ENCODE measurements at places on chromosomes 5 and 9.

DNA sequence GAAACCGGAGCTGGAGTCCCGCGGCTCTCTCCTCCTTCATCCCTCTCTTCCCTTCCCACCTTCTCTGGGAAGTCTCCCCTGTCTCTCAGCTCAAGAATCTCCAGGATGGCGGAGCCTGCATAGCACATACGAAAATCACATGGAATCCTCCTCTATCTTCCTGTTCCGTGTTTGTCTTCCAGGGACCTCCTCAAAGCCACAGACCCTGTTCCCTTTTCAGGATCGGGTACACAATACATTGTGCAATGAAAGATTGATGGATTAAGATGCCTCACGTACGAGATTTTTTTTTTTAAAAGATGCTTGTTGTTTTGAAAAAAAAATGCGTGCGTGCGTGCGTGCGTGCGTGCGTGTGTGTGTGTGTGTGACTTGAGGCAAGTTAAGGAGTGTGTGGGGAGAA, 46.6 kb upstream of the OLFM1 start:
- DNase-seq = no peak

DNA sequence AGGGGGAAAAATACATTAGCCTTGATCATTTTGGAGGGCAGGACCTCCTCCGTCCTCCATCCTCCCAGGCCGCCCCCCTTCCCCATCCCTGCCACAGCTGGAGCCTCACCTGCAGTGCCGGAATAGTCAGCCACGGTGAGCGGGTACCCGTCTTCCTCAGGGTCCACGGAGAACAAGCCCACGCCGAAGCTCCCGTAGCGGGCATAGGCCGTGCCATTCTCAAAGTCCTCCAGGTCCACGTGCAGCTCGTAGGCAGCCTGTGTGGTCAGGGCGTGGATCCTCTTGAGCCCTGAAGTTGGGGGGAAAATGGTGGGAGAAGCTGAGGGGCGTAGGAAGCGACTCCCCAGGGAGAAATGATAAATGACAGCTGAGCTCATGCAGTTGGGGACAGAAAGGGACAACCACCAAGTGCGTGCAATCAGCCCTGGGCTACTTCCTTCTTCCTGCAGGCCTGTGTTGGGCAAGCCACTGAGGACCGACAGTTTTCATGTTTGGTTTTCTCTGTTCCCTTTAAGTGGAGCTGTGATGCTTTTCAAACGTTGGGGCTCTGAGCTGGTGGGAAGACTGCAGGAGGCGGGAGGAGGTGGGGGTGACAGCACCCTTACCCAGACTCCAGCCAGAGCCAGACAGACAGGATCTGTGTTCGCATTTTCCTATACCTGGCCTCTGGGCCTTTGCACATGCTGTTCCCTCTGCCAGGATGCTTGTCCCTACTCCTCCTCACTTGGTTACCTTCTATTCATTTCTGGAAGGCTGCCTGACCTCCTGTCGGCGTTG, 8.7 kb upstream of the QRFP start:
- DNase-seq = no peak

DNA sequence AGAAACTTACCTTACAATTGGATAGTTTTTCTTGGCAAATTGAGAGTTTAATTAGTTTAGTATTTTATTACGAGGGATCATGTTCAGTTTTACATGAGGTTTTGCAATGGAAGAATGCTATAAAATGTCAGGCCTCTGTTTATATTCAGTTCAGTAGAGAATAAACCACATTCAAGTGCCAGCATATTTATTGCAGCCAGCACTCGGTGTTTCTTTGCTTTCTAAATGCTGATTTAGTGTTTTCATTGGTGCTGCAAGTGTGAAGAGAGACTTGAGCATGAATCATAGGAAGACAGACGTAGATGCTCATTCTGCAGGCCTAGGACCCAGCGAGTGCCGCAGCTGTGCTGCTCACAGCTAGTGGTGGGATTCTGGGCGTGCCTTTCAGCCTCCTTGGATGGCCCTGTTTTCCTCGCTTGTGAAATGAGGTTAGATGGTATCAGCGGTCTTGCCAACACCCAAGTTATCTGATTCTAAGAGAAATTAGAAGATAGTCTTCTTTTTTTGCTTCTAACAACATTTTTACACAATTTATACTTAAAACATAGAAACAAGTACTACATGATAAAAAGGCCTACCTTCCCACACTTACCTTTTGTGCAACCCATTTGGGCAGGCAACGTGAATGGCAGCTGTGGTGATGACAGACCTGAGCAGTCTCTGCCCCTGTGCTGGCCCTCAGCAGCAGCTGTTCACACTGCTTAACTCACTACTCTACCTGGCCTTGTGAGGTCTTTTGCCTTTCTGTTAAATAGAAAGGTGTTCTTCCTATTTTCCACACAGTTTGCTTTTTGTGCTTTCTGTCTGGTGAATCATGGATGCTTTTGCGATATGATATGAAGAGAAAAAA, 26.8 kb upstream of the TNFAIP8 start:
- no peak for DNase-seq

- DNase-seq = no peak
Measured at GRCh38 chr9:108048406-108049025, 558.9 kb upstream of the KLF4 start.

GRCh38 chr9:114037249-114037648, 40.9 kb downstream of the AMBP start:
- no peak for DNase-seq

DNA sequence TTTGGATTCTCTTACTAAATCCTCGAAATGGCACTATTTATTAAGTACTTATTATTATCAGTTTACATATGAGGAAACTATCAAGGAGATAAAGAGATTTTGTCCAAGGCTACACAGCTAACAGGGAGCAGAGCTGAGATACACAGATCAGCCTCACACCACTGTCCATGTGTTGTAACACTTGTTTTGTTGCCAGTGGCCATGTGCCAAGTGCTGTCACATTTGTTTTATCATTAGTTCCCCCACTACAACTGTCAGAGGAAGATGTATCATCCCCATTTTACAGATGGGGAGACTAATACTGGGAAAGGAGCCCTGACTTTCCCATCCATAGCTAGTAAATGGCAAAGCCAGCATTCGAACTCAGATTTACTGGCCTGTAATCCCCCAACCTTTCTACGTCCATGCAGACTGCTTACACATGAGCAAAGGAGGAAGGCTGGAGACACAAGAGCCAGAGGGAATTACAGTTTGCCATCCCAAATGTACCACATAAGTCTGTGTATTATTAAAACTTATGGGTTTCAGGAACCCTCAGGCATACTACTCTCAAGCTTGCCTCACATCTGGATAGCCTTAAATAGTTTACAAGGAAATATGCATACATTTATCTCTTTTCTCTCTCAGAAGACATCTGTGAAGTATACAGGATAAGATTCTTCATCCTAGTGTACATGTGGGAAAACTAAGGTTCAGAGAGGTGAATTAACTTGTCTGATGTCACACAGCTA, 25.1 kb downstream of the PAPPA start:
- no peak for DNase-seq

DNA sequence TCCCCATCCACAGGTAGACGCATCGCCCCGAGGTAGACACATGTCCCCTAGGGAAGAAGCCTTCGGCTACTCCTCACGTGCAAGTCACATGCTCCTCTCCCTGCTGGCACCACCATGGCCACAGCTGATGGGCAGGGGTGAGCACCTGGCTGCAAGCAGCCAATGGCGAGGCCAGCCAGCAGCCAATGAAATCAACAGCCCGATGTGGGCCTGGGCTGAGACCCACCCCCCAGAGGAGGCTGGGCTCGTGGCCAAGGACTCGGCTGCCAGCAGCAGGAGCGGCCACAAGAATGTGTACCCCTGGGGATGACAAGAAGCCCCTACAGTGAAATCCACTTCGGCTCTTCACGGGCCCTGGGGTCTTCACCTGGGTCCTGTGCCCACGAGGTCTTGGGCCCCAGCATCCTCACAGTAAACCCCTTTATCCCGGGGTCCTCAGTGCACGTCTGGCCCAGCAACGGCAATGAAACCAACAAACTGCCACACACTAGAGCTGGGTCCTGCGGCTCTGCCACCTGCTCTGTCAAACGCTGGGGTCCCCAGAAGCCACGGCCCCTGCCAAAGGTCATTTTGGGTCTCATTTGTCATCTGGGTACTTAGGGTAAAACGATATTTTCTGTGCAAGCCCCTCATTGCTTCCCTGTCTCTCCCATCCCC, 22.1 kb upstream of the PTGES start:
- DNase-seq = no peak
